Central memory CD8-positive, alpha-beta T cell (primary cell): ENCODE measurements at places on chromosomes 3 and 15.

GRCh38 chr3:123552095-123552714 is 32.6 kb downstream of the HACD2 start:
- DNase-seq, result no peak
- no peak overlapping the region for H3K4me3 ChIP-seq
- H3K36me3 ChIP-seq, result peaks cover 10% of the 10 kb centered on the region
- no peaks in the 10 kb centered on the region for H3K27me3 ChIP-seq
- peaks cover 16% of the 10 kb centered on the region for H3K4me1 ChIP-seq

GRCh38 chr3:134838599-134838998 is 43.5 kb downstream of the EPHB1 start:
- no peak overlapping the region for H3K27ac ChIP-seq
- H3K27me3 ChIP-seq, result no peaks in the 10 kb centered on the region
- no peaks in the 10 kb centered on the region for H3K36me3 ChIP-seq
- no peak overlapping the region for H3K4me3 ChIP-seq

DNA sequence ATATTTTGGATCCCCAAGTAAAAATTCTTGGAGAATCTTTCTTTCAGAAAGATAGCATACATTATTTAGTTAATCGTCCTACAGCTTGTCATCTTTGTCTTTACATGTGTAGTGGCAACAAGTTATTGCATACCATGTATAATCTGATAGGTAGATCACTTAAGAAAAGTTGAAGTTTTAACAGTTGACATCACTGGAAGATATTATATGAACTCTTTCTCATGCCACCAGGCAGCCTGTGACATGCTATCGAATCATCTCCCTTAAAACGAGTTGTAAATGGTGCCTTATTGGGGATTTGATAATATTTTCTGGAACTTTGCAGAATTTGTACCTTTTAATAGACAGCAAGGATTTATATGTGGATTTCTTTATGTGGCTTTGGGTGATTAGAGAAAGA is 8.7 kb downstream of the U2SURP start:
- no peak overlapping the region for H3K4me3 ChIP-seq
- peaks cover 60% of the 10 kb centered on the region for H3K4me1 ChIP-seq
- no peak overlapping the region for H3K27ac ChIP-seq
- DNase-seq, result no peak
- peaks cover 24% of the 10 kb centered on the region for H3K36me3 ChIP-seq
- H3K27me3 ChIP-seq, result no peaks in the 10 kb centered on the region

GRCh38 chr15:25543196-25543595 is 104.4 kb upstream of the UBE3A start:
- H3K27me3 ChIP-seq, result no peaks in the 10 kb centered on the region
- no peaks in the 10 kb centered on the region for H3K36me3 ChIP-seq
- no peak overlapping the region for H3K4me3 ChIP-seq
- no peak overlapping the region for H3K27ac ChIP-seq
- no peaks in the 10 kb centered on the region for H3K4me1 ChIP-seq
- DNase-seq, result no peak

- no peak overlapping the region for H3K27ac ChIP-seq
- H3K27me3 ChIP-seq, result no peaks in the 10 kb centered on the region
- peaks cover 30% of the 10 kb centered on the region for H3K36me3 ChIP-seq
- no peaks in the 10 kb centered on the region for H3K4me1 ChIP-seq
- no peak for DNase-seq
- no peak overlapping the region for H3K4me3 ChIP-seq
These were observed 30.8 kb downstream of the HLTF start for GRCh38 chr3:149055575-149055974.

- peaks cover 13% of the 10 kb centered on the region for H3K4me1 ChIP-seq
- no peak overlapping the region for H3K27ac ChIP-seq
- no peak overlapping the region for H3K4me3 ChIP-seq
- no peaks in the 10 kb centered on the region for H3K27me3 ChIP-seq
- H3K36me3 ChIP-seq, result peaks cover 2% of the 10 kb centered on the region
- no peak for DNase-seq
These were observed 23.9 kb upstream of the AP4E1 start for GRCh38 chr15:50884540-50884939.

GRCh38 chr3:66572938-66573710 is 72.3 kb upstream of the LRIG1 start:
- peaks cover 36% of the 10 kb centered on the region for H3K27me3 ChIP-seq
- DNase-seq, result no peak
- H3K4me3 ChIP-seq, result no peak overlapping the region
- no peaks in the 10 kb centered on the region for H3K36me3 ChIP-seq
- no peak overlapping the region for H3K27ac ChIP-seq

GRCh38 chr3:51373658-51374421 is 11.3 kb upstream of the MANF start:
- H3K36me3 ChIP-seq, result peaks cover 4% of the 10 kb centered on the region
- H3K27ac ChIP-seq, result no peak overlapping the region
- no peaks in the 10 kb centered on the region for H3K27me3 ChIP-seq

GRCh38 chr15:53576841-53577240 is 182.6 kb downstream of the WDR72 start:
- no peaks in the 10 kb centered on the region for H3K36me3 ChIP-seq
- no peak for DNase-seq
- no peaks in the 10 kb centered on the region for H3K27me3 ChIP-seq
- no peaks in the 10 kb centered on the region for H3K4me1 ChIP-seq
